ENCODE measurements at places on chromosomes 1 and 21.

DNA sequence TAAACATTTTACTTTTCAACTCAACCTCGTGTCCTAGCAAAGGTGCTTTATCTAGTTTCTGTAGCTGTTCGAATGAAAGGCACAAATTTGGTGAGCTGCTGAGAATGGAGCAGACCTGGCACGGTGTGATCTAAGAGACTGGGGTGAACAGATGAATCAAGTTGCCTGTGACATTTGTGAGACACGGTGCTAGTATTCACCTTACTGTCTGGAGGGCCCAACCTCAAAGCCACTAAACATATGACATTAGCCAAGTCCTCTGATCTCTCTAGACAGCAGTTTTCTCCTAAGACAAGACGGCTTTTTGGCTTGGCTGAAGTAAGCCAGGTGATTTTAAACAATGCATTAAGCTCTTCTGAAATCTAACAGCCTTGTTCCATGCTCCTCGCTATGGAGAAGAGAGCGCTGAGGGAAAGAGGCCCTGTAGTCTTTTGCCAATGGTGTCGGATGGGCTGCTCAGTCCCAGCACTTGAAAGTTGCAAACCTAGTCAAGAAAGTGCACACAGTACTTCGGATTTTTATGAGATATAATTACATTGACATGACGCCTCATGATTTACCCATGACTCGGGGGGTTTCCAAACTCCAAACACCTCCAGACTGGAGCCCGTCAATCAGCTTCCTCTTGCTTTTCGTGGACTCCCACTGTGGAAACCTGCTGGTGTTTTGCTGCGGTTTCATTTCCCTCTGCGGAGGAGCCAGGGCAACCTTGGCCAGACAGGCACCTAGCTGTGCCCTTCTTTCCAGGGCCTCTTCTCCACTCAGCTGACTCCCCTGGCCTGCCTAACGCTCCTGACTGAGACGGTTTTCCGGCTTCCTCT is 794 bp upstream of the TOR3A start:
- DNase-seq, result no peak

DNA sequence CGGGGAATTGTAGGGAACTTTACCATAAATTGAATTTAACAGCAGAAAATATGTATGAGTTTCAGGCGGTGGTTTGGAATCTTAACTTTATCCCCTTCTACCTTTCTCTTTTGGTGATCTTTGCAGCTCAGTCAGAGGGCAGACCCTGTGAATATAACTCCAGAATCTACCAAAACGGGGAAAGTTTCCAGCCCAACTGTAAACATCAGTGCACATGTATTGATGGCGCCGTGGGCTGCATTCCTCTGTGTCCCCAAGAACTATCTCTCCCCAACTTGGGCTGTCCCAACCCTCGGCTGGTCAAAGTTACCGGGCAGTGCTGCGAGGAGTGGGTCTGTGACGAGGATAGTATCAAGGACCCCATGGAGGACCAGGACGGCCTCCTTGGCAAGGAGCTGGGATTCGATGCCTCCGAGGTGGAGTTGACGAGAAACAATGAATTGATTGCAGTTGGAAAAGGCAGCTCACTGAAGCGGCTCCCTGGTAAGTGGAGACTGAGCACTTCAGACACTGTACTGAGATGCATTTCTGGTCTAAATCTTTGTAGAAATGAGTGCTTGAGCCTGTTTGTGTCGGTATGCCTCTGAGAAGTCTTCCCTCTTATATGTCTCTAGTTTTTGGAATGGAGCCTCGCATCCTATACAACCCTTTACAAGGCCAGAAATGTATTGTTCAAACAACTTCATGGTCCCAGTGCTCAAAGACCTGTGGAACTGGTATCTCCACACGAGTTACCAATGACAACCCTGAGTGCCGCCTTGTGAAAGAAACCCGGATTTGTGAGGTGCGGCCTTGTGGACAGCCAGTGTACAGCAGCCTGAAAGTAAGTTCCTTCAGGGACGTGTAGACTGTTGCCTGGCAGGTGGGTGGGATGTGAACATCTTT is 1.5 kb downstream of the CCN1 start:
- no peak for DNase-seq

- no peak for DNase-seq
These were observed 216.3 kb downstream of the KCNH1 start for GRCh38 chr1:210917560-210918169.

DNA sequence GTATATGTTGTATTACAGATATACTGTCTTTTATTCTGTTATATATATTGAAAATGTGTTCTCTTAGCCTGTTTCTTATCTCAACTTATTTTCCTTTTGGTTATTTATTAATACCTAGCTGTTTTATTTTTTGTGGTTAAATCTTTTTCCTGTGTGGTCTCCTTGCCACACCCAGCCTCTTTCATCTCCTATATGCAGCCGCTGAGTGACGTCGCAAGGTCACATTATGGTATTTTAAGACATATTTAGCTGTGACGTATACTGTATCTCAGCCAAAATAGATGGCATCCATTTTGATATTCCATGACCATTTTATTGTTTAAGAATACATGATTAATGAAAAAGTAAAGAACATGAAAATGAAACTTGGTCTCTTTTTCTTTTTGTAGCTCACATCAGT is 29.1 kb downstream of the CENPF start:
- no peak for DNase-seq

DNA sequence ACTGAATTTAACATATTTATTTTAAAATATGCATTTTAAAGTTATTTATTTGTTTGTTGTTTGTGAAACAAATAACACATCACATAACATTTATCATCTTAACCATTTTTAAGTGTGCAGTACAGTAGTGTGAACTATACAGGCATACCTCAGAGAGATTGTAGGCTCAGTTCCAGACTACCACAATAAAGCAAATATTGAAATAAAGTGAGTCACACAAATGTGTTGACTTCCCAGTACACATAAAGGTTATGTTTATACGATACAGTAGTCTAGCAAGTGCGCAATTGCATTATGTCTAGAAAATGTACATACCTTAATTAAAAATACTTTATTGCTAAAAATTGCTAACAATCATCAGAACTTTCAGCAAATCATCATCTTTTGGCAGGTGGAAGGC is 739.4 kb upstream of the ADGRL4 start:
- DNase-seq, result no peak

DNA sequence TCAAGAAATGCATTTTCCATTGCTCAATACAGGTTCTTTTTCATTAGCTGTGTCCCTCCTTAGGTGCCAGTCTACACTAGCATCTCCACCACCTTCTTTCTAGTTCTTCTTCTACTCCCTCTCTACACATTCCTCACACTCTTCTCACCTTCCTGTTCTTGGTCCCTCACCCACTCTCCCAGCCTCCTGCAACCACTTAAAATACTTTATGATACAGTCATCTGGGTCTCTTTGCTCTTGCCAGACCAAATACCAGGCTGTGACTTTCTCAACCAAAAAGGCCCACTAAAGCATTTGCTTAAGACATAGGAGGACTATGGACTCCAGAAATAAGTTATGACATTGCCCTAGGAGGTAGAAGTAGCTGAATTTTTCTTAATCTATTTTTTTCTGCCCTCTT is 35.1 kb downstream of the PIGM start:
- DNase-seq, result no peak
